ENCODE measurements at places on chromosomes 16 and 17.

GRCh38 chr16:8047736-8048135, 542.6 kb downstream of the TMEM114 start:
- peak; percentile 51 for DNase-seq

DNA sequence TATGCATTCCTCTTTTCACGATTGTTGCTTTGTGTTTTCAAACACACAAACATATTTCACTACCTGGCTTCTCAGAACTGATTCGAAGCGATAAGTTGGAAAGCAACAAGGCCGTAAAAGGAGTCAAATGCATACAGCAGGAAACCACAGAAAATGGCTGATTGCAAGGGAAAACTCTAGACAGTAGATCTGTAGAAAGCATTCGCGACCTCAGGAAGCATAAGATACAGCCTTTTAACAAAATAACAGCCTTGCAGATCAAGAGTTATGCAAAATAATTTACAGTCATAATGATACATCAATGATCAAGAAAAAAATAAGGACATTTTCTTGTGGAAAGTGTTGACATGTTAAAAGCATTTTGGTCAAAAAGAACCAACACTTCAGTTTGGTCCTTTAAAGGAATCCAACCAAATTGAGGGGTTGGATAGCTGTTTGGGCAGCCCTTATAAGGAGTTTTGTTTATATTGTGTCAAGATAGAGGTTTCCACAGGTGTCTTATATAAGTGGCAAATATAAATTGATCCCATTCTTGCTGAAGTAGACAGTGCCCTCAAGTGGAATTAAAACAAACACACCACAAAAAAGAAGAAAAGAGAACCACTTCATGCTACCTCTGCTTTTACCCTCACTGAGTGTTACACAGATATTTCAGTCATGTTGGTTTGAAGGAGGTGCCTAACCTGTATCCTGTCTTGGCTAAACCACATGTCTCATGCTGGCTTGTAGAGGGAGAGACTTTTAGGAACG, 5.5 kb downstream of the CYLD start:
- DNase-seq = no peak

DNA sequence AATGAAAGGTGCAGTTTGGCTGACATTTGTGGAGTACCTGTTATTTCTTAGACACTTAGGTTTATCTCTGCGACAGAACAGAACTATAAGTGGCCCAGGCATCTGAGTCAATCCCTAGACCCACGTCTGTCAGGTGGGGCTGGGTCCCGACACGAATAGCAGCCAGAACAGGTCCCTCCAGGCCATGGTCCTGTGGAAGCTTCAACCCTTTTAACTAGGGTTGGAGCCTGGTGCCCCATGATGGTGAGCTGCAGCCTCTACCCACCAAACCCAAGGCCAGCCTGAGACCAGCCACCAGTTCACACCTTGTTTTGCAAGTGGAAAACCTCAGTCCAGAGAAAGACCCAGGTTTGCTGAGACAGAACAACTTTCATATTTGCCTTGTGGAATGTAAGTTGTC, 74.6 kb upstream of the TMEM97 start:
- no peak for DNase-seq

- DNase-seq = no peak
These were observed 747 bp upstream of the LHX1 start for GRCh38 chr17:36936455-36937000.

GRCh38 chr17:68389041-68389440, 68.3 kb downstream of the WIPI1 start:
- no peak for DNase-seq

All from spinal cord (tissue), 10 donors.